Activated naive CD8-positive, alpha-beta T cell treated with anti-CD3 and anti-CD28 coated beads for 36 hours (primary cell): ENCODE measurements at places on chromosomes 12 and 14. TPM values are rescaled to one million over a fixed set of nuclear protein-coding genes. Genes with fewer than 3 reads are reported as not detected.

KRT75 gene
- total RNA-seq: not detected

TSHR gene
- not detected for total RNA-seq

ASCL1 gene
- not detected for total RNA-seq

IAPP gene
- not detected for total RNA-seq

APOF gene
- total RNA-seq: not detected

STON2 gene
- total RNA-seq: 0.30 TPM

FLVCR2 gene
- total RNA-seq: 0.64 TPM

RTN1 gene
- not detected for total RNA-seq

RPS29 gene
- 2,048 TPM for total RNA-seq

BCAT1 gene
- total RNA-seq: 59.6 TPM

GDF3 gene
- total RNA-seq: not detected

CLEC4D gene
- not detected for total RNA-seq

CYP46A1 gene
- 0.16 TPM for total RNA-seq

PHLDA1 gene
- total RNA-seq: 41.9 TPM

CIDEB gene
- 6.0 TPM for total RNA-seq

ZNF219 gene
- total RNA-seq: 8.6 TPM

TAS2R9 gene
- not detected for total RNA-seq

TSPAN8 gene
- not detected for total RNA-seq

PLEKHG7 gene
- total RNA-seq: not detected

GIT2 gene
- 51.0 TPM for total RNA-seq

TSPAN9 gene
- 0.24 TPM for total RNA-seq

CCDC197 gene
- not detected for total RNA-seq

HOXC12 gene
- not detected for total RNA-seq

KCNA1 gene
- total RNA-seq: 0.04 TPM

FGF23 gene
- not detected for total RNA-seq

CRIP1 gene
- 82.5 TPM for total RNA-seq

RNASE4 gene
- total RNA-seq: 0.35 TPM

AICDA gene
- not detected for total RNA-seq

CCDC88C gene
- total RNA-seq: 56.7 TPM

HOMEZ gene
- 10.8 TPM for total RNA-seq

LTBR gene
- 1.1 TPM for total RNA-seq

YY1 gene
- 109 TPM for total RNA-seq

USP44 gene
- 18.7 TPM for total RNA-seq

PTPN6 gene
- total RNA-seq: 467 TPM

CCDC196 gene
- total RNA-seq: not detected

CAPS2 gene
- 2.4 TPM for total RNA-seq

MIP gene
- not detected for total RNA-seq

LPAR5 gene
- 7.3 TPM for total RNA-seq

TEX52 gene
- total RNA-seq: not detected

GLT1D1 gene
- total RNA-seq: 0.27 TPM

HOXC11 gene
- not detected for total RNA-seq

PLXNC1 gene
- total RNA-seq: 4.7 TPM

PRH2 gene
- total RNA-seq: not detected

ANO4 gene
- not detected for total RNA-seq

NTN4 gene
- not detected for total RNA-seq

PTPRR gene
- total RNA-seq: not detected

ADGRD1 gene
- total RNA-seq: 0.38 TPM

ESPL1 gene
- 66.3 TPM for total RNA-seq

INHBC gene
- total RNA-seq: not detected

GCN1 gene
- 143 TPM for total RNA-seq

FOXN4 gene
- not detected for total RNA-seq

MYO1A gene
- 1.4 TPM for total RNA-seq

LMNTD1 gene
- total RNA-seq: not detected

BRAP gene
- 22.4 TPM for total RNA-seq

NANOG gene
- not detected for total RNA-seq

KRT2 gene
- total RNA-seq: not detected

VTI1B gene
- 72.5 TPM for total RNA-seq

CD69 gene
- total RNA-seq: 152 TPM

SIX6 gene
- total RNA-seq: not detected
